COR-L47 (cell line): ENCODE measurements at places on chromosomes 4 and X.

DNA sequence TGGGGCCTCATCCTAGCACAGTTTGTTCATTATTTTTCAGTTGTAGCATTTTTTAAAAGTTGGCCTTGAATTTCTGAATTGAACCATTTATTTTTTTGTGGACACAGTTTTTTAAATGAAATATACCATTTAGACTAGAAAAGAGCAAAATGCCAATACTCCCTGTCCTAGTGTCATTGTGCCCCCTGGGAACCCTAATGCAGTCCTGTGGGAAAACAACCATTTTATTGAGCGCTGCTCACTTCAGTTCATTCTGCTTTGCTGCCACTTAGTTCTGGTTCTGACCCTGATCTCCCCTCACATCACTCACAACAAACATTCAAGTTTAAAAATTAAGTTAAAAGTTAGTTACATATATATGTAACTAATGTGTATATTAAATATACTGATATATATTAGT lies 5.4 kb downstream of the NFKB1 start:
- DNase-seq, result no peak

- DNase-seq, result no peak
Observed at GRCh38 chrX:77793946-77794345, 7.9 kb upstream of the ATRX start.

DNA sequence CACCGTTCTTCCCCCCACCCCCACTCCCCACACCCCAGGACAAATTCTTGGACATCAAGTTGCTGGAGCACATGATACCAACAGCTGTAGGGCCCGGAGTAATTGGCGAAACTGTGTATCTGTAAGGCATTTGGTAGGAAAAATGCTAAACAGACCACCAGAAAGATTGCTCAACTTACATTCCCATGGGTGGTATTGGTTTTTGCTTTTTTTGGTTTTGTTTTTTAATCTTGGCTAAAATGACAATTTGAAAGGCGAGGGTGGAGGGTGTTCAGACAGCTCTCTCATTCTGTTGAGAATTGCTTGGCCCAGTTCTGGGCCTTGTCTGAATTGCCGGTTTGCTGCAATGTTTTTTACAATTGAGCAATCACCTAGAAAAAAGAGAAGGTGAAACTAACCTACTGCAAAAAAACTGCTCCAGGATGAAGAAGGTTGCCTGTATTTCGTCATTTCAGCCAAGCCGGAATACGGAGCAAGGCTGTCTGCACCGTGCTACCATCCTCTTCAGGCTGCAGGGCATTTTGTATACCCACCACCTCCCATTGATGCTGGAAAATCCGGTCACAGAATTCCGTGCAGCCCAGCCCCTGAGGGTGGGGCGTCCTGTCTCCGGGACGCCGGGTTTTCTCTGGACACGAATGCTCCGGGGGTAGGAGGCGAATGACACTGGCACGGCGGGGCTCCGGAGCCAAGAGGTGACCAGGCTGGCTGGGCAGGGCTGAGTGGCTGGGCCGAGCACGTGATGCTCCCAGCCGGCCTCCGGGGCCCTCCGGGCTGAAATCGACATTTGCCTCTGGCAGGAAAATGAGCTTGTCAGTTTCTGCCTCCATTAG lies at the start of gene CLCN4:
Gene CLCN4 (plus strand): TSS at position 777 of the 833 bp plus-strand sequence. CDS start 28,058 bp downstream, outside the sequence.
- DNase-seq, result no peak

- no peak for DNase-seq
Observed at GRCh38 chr4:25502115-25502514, 125.1 kb downstream of the ANAPC4 start.

- no peak for DNase-seq
Observed at GRCh38 chrX:78517124-78517523, 142.0 kb downstream of the RTL3 start.

DNA sequence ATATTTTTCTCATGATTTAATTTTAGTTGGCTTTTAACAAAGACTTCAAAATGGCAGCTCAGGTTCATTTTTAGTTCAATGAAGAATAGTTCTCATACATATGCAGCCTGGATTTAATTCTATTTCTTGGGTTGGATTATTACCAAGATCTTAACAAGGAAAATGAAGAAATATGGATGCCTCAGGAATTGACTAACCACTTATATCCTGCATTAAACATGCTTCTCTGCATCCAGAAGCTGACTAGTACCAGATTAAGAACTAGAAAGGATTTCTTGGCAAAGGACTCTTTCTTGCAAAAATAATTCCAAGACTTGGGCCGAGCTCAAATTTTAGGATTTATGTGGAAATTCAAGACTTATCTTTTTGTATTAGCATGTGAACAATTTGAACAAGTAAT lies 5.6 kb upstream of the KLHL2 start:
- DNase-seq, result no peak

- DNase-seq, result no peak
Observed at GRCh38 chrX:40573763-40574162, 7.0 kb upstream of the ATP6AP2 start.

GRCh38 chr4:41282366-41282765 lies 25.6 kb downstream of the UCHL1 start:
- no peak for DNase-seq

DNA sequence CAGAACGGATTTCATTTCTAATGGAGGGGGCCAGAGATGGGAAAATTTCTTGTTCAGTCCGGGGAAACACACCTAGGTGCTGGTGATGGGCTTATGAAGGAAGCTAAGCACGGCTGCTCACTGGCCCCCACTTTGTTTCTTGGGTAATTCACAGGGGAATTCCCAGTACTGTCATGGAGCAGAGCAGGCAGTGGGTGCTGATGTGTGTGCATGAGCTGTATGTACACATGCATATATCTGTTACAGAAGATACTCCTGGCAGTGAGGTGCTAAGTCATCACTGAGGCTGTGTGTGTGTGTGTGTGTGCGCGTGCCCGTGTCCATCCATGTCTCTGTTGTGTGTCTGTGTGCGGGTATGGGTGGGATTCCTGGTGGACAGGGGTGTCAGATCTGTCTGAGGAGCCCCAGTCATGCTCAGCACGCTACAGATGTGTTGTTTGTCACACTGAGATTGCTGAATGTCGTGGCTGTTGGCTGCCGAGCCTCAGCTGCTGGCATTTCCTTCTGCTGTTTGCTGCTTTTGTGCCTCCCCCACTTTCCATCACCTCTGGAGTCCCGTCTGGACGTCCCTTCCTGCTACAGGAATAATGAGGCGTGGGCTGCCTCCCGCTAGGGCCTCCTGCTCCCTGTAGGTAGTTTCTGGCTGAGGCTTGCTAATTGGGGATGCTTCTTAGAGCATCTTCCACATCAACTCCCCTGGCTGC lies 53.3 kb downstream of the JADE1 start:
- DNase-seq, result no peak

- peak; percentile 21 for DNase-seq
Observed at GRCh38 chr4:41957634-41958033, 22.4 kb downstream of the TMEM33 start.

GRCh38 chr4:5956285-5957021 lies 61.8 kb downstream of the C4orf50 start:
- DNase-seq, result peak; percentile 99

DNA sequence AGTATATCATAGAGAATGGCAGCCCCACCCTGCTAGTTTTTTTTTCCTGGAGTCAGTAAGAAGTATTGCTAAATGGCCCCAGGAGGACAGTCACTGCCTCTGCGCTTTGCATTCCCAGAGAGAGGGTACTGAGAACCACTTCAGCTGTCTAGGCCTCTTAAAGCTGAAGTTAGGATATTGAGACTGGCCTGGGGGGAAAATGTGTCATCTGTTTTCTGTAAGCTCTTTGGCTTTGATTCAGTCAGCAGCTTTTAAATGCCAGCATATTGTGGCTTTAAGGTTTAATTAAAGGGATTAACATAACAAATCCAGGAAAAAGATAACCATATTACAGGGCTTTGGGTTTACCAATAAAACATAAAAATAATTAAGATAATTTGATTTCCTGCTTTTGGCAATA lies 852.0 kb downstream of the PCDH18 start:
- no peak for DNase-seq

GRCh38 chr4:87057835-87058355 lies 123.1 kb downstream of the AFF1 start:
- DNase-seq, result no peak

DNA sequence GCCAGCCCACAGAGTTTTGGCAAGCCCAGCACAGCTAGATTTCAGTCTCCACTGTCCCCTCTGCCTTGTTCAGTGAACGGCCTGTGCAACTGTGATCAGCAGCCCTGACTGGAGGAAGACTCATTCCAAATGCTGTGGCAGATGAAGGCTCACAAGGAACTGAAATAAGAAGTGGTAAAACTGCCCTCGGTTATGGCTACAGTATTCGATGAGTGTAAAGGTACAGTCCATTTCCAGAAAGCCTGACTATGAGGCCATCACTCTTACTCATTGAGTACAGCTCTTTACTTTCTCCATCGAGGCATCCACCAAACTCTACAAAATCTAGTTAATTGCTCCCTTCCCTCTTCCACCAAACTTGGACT lies 69.1 kb downstream of the RHOH start:
- DNase-seq, result no peak

- no peak for DNase-seq
Observed at GRCh38 chrX:13162772-13163410, 118.5 kb upstream of the FAM9C start.

- no peak for DNase-seq
Observed at GRCh38 chr4:74166818-74167217, 8.9 kb downstream of the MTHFD2L start.

- no peak for DNase-seq
Observed at GRCh38 chr4:23957465-23957864, 67.6 kb upstream of the PPARGC1A start.

DNA sequence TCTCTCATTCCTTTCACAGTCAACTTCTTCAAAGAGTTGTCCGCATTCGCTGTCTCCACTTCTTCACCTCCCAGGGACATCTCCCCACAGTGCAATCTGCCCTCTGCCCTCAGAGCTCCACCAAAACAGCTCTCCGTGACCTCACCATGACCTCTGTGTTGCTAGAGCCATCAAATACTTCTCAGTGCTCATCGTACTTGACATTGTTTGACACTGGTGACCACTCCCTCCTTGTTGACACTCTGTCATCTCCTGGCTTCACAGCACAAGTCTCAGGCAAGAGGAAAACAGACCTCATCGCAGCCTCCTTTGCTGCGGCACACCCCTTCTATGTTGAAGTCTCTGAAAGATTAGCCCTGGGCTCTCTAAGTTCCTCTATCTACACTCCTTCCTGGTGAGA lies 90.5 kb upstream of the CCDC160 start:
- DNase-seq, result no peak

DNA sequence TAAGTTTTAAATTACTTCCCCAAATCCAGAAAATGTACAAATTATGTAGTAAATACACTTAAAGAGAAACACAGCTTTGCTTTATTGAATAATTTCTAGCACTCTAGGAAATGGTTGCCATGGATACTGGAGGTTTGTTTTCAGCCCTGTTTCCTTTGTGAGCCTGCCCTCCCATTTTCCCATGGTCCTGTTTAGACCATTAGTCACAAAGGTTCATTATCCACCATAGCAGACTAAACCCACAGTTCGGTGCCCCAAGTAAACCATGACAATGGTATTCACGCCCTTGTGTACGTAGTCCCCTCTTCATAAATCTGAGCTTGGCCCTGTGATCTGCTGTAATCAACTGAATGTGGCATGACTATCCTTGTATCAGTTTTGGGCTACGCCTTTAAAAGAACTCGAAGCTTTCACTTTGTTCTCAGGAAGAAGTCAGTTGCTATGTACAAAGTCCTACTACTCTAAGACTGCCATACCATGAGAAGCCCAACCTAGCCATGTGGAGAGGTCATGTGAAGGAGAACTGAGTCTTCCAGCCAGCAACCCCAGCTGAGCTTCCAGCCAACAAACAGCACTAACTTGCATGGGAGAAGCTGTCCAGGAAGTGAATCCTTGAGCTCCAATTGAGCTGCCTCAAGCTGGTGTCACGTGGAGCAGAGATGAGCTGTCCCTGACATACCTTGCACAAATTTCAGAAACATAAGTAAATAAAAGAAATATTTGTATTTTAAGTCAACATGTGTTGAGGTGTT lies 300.4 kb downstream of the LDB2 start:
- DNase-seq, result no peak

DNA sequence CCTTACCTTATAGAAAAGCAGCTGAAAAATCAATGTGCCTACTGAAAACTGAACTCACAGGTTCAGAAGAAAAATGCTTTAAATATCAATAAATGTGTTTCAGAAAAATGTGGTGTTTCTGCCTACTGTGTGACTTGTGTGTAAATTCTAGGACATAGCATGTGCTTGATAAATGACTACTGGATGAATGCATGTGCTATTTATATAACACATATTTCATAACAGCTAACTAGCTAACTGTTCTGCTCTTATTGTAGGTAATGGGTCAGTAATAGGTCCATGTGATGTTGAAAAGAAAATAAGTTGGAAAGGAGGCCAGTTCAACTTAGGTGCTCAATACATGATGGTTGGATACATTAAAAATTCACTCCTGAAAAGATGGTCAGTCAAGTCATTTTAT lies 993.0 kb upstream of the LCORL start:
- DNase-seq, result no peak

DNA sequence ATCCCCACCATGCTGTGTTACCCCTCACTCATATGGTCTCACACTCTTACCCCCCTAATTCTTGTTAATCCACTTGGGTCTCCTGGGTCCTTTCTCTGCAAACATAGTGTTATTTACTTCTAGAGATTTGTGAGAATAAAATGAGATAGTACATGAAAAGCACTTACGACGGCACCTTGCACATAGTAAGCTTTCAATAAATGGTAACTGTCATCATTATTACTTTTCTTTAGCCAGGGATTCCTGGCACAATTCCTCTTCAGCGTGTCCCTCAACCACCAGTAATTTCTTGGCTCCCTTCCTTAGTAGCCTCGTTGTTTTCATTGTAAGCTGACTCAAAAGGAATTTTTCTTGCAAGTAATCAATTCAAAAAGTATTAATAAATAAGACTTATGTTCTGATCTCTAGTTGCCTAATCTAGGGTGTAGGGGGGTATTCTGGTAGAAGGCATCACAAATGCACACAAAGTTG lies 30.1 kb upstream of the RBMX start:
- DNase-seq, result no peak
